Right atrium auricular region (tissue), 2 donors: ENCODE measurements at places on chromosomes 16 and 17. TPM values are rescaled to one million over a fixed set of nuclear protein-coding genes. Genes with fewer than 3 reads are reported as not detected.

DNA sequence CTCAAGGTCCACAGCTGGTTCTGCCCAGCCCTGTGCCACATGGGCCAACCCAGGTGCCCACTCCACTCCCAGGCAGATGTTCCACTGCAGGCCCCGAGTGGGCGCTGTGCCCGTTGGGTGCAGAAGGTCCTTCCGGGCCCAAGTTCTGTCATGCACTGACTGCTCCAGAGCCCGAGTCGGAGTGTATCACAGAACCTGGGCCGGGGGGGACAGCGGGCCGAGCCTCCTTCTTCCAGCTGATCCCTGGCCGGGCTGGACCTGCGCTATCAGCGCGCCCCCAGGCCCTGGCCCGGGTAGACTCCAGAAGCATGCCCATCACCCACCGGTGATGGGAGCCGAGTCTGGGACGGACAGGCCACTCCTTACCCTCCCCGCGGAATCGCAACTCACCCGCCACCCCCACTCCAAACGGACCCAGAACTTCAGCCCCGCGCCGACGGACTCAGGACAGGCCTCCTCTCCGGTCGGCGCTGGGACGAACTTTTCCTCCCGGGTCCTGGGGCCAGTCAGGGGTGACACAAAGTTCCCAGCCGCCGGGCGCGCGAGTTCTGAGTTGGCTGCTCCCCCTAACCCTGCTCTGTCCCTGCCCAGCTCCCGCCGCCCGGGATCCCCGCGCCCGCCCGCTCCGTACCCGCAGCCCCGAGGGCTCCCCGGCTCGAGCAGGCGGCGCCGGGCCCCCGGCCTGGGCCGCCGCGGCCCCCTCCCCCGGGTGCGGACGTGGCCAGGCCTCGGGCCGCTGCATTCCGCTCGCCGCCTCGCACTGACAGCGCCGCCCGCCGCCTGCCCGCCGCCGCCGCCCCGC, at the start of gene COPZ2:
TSS of gene COPZ2 (minus strand) at position 762 of the 802 bp plus-strand sequence. CDS start at position 742, 20 bp downstream.
- peak; percentile 78 for DNase-seq
- peaks cover 12% of the 10 kb centered on the region for H3K4me1 ChIP-seq
- no peaks in the 10 kb centered on the region for H3K27me3 ChIP-seq
- peak within 1 kb of the TSS; percentile 85 for H3K27ac ChIP-seq
- peak within 1 kb of the TSS; percentile 59 for H3K4me3 ChIP-seq

GRCh38 chr16:63653044-63653839, 1468.6 kb downstream of the CDH11 start:
- no peaks in the 10 kb centered on the region for H3K4me1 ChIP-seq
- H3K36me3 ChIP-seq = no peaks in the 10 kb centered on the region
- no peak overlapping the region for H3K4me3 ChIP-seq

Gene LRRC37A3
- total RNA-seq = 2.0 TPM

Gene EVPL
- 0.71 TPM for total RNA-seq

GRCh38 chr16:71373073-71373472, 14.6 kb downstream of the CALB2 start:
- H3K36me3 ChIP-seq = no peaks in the 10 kb centered on the region
- H3K27ac ChIP-seq = no peak overlapping the region
- H3K4me1 ChIP-seq = no peaks in the 10 kb centered on the region
- H3K4me3 ChIP-seq = no peak overlapping the region

- no peak overlapping the region for H3K27ac ChIP-seq
- H3K36me3 ChIP-seq = no peaks in the 10 kb centered on the region
- H3K4me1 ChIP-seq = no peaks in the 10 kb centered on the region
- H3K4me3 ChIP-seq = no peak overlapping the region
- no peaks in the 10 kb centered on the region for H3K27me3 ChIP-seq
Observed at GRCh38 chr16:49048557-49048956, 233.1 kb downstream of the CBLN1 start.
